ENCODE measurements at places on chromosomes 4 and X.

- DNase-seq, result no peak
Observed at GRCh38 chrX:120015145-120016067, 62.1 kb downstream of the RHOXF2B start.

DNA sequence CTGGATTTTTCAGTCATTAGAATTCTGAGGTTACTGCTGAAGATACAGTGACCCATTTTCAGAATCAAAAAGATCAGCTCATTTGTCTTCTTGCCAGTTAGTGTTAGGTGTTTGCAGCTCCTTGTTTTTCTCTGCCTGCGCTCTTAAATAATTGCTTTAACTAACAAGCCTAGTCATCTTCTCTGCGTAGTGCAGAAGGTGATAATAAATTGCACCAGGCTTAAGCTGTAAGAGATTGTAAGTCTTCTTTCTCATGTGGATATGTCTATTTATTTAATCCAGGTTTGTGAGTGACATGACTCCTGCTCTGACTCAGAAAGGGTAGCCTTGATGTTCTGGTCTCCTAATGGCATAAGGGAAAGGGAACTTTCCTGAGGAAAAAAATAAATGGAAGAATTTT is 167.2 kb downstream of the CEP135 start:
- DNase-seq, result no peak

DNA sequence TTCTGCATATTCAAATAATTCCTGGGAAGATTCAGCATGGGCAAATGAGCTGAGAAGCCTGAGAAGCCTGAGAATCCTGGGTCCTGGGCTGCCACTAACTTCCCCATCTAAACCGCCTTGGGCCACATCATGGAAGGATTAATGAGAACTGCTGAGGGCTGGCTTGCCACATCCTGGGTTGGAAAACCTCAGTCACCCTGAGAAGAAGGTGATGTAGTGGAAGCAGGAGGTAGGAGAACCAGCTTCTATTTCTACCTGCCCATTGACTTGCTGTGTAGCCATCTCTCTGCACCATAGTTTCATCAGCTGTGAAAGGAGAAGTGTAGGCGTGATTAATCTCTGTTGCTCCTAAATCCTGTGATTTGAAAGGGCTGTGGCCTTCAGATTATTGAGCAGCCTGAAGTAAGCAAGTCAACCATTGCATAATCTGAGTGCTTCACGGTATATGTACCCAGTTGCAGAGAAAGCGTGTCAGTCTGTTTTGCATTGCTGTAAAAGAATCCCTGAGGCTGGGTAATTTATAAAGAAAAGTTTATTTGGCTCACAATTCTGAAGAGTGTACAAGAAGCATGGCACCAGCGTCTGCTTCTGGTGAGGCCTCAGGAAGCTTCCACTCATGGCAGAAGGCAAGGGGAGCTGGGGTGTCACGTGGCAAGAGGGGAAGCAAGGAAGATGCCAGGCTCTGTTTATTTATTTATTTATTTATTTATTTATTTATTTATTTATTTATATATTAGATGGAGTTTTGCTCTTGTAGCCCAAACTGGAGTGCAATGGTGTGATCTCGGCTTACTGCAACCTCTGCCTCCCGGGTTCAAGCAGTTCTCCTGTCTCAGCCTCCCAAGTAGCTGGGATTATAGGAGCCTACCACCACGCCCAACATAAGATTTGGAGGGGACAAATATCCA is 140.9 kb upstream of the ATP6AP2 start:
- no peak for DNase-seq

DNA sequence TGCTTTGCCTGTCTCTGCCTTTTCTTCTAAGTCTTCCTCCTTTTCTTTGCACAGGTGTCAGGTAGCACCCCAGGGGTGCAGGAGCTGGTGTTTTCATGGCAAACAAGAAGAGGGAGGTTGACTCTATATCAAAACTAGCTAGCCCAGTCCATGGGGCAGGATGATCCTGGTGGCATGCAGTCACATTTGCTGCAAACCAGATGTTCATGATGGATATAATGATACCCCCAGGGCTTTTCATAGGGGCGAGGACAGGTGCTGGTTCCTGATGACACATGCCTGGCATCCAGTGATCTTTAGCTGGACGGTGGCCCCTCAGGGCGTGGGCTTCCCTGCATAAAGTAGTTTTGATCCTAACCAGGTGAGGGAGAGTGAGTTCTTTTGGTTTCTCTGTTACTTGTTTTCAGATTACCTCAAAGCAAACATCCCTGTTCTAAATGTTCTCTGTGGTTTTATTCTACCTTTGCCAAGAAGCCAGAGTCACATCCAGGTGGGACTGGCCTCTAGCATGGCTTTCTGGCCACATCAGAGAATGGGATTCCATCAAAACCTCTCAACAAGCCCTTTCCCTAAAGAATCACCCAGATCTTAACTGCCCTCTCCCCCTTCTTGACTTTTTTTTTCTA is 11.2 kb upstream of the UBA6 start:
- no peak for DNase-seq

DNA sequence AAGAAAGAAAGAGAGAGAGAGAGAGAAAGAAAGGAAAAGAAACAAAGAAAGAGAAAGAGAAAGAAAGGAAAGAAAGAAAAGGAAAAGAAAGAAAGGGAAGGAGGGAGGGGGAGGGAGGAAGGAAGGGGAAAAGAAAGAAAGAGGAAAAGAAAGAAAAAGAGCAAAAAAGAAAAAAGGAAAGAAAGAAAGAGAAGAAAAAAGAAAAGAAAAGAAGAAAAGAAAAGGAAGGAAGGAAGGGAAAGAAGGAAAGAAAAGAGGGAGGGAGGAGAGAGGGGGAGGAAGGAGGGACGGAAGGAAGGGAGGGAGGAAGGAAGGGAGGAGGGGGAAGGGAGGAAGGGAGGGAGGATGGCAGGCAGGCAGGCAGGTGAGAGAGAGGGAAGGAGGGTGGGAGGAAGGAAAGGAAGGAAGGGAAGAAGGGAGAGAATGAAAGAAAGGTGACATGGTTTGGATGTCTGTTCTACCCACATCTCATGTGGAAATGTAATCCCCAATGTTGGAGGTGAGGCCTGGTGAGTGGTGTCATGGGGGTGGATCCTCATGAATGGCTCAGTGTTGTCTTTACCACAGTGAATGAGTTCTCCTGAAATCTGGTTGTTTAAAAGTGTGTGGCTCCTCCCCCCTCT is 83.0 kb upstream of the DCLK2 start:
- no peak for DNase-seq

GRCh38 chr4:94346541-94346940 is 3.9 kb upstream of the HPGDS start:
- no peak for DNase-seq

DNA sequence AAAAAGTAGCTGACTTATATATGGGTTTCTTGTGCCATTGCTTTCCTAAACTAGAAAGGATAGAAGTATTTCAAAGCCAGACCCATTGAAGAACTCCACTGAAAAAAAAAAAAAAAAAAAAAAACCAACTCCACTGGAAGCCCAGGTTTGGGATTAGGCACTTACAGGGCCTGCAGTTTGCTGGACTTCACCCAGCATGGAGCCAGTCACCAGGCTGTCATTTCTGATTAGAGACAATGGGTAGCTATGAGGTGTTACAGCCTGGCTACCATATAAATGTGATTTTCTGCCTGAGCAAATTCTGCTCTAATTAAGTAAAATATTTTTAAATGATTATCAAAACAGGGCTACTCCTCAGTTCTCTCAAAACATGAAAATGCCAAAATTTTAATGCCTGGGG is 49.5 kb downstream of the HS6ST2 start:
- DNase-seq, result no peak

GRCh38 chrX:39840581-39841093 is 257.1 kb downstream of the BCOR start:
- DNase-seq, result no peak

DNA sequence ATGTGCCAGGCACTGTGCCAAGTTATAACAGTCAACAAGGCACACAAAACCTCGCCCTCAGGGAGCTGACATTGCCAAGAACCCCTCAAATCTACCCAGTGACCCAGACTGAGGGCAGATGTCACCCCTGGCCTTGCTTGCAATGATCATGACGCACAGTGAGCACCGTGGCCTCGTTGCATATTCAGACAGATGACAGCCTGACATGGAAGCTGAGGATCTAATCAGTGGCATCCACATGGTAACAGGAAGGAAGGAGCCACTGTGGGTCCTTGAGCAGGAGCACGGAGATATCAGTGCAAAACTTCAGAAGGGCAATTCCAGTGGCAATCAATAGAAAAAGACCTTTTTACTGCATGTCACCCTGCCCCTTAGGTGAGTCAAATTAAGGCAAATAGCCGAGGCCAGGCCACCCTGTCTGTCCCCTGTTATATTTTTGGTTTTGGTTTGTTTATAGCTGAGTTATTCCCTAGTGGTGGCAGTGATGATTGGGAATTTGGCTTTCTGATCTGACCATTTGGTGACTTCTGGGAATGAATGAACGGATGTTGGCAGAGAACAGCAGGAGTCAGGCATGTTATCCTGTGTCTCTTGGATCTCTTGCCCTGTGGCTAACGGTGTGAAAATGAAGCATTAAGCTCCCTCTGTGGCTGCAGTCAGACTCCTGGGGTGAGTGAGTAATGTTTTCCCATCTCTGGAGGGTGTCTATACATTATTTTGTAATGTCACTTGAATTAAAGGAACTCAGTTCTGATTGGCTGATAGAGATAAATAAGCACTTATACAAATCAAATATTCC is 20.4 kb downstream of the WDR13 start:
- no peak for DNase-seq

DNA sequence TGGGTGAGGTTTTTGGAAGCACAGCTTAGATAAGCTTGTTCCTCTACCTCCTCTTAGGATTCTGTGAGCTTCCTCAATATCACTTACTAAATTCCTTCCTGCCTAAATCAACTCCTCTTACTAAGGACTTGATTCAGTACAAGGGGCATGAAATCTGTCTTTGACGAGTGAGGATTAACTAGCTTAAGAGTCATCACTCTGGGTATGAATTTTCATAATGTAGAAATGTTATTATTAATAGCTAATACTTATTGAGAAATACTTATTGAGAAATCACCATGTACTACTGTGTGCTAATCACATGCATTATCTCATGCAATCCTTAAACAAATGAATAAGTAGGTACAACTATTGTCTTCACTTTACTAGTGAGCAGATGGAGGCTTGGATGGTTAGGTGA is 28.6 kb downstream of the TRPC3 start:
- DNase-seq, result no peak

DNA sequence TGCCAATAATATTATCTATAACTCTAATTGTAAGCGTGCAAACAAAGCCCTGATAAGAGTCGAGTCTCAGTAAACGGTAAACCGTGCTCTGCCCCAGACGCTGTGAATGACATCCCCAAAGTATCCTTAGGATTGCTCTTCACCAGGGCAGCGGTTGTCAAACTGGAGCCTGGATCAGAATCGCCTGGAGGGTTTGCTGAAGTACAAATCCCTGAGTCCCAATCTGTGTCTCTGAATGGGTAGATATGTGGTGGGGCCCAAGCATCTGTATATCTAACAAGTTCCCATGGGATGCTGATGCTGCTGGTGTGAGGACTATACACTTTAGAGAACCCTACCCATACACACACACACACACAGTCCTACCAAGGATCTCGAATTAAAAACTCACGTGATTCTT is 813 bp upstream of the APBB2 start:
- DNase-seq, result no peak

DNA sequence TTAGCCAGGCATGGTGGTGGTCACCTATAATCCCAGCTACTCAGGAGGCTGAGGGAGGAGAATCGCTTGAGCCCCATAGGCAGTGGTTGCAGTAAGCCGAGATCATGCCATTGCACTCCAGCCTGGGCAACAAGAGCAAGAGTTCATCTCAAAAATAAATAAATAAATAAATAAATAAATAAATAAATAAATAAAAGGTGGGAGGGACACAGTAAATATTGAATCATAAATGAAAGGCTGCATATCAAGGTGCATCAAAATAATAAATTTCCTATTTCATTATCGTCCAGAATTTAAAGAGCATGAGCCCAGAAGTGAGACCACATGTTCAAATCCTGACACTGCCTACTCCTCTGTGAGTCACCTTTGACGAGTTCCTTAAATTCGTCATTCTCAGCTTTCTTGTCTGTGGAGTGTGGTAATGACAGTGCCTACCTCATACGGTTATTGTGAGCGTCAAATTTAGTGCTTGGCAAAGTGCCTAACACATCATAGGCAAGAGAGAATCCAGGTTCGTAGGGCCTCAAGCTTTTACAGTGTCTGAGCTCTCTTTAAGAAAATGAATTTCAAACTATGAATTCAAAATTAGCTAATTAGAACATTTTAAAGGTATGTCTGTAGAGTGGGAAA is 49.9 kb downstream of the IL15 start:
- no peak for DNase-seq

GRCh38 chr4:24570574-24571236 is 13.6 kb downstream of the DHX15 start:
- DNase-seq, result no peak

GRCh38 chr4:152970102-152970820 is 34.1 kb downstream of the FHDC1 start:
- no peak for DNase-seq

- DNase-seq, result no peak
Observed at GRCh38 chr4:181281451-181281850, 961.8 kb upstream of the TENM3 start.

DNA sequence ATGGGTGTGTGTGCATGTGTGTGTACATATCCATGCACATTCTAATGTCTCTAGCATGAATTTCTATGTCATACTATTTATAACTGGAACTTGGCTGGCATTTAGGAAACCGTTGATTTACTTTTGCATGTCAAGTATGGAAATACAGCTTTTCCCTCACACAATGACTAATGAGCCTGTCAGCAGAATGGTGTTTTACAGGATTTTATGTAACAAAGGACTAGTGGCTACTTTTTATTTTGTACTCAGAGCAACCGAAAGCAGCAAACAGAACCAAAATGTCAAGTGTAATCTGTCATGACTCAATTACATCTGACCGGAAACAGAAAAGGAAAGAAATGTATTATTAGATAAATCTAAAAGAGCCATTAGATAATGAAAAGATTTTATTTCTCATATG is 1911.5 kb upstream of the AGA start:
- no peak for DNase-seq

- no peak for DNase-seq
Observed at GRCh38 chrX:72042852-72043248, 88.9 kb downstream of the RTL5 start.

DNA sequence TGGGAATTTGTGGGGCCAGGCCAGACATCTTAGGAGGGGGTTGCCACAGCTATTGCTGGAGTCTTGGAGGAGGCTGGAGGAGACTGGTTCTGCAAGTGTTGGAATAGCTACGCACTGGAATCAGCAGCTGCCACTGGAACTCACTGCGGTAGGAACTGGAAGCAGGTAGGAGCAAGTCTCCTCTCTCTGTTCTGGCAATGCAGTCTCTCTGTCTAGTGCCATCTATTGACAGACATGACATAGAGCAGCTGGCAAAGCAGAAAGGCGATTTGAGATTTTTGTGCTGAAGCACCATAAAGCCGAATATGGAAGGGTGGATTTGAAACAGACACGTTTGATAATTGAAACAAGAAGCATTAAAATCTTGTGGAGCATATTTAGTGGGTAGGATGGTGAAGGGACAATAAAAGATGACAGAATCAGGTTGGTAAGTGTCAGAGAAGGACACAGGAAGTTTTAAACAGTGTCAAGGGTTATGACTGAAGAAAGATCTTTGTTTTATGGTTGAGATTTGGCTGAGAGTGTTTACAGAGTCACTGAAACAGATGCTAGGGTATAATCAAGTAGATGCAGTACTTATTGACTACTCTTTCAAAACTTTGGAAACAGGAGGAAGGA is 23.5 kb upstream of the SYNPO2 start:
- DNase-seq, result no peak
